ENCODE measurements at places on chromosomes 12 and 14.

DNA sequence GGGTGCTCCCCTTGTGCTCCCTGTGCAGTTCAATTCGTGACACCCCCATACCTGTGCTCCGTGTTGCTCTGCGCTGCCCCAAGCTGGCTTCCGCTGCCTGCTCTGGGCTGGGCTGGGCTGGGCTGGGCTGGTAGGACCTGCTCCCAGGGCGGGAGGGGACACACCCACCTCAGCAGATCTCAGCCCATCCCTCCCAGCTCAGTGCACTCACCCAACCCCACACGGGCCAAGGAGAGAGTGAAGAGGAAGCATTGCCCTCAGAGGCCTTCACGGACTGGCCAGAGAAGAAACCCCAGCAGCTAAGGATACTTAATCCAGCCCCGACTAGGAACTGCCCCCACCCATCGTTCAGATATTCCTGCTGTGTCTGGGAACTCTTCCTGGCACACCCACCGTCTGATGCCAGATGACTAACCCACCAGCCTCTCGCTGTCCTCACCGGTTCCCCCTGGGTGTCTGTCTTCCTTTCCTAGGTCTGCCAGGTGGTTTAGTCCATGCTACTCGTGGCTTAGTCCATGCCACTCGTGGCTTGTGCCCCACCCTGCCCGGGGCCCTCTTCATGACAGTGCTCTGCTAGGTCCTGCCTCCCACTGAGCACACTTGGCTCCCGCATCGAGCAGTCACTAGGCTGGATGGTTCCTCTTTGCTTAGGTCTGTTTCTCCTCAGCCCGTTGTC, at the start of gene LPAR5:
LPAR5 (minus strand) TSS at position 104 of the 676 bp plus-strand sequence. CDS start 14,711 bp downstream, outside the sequence.
- no peak for DNase-seq

DNA sequence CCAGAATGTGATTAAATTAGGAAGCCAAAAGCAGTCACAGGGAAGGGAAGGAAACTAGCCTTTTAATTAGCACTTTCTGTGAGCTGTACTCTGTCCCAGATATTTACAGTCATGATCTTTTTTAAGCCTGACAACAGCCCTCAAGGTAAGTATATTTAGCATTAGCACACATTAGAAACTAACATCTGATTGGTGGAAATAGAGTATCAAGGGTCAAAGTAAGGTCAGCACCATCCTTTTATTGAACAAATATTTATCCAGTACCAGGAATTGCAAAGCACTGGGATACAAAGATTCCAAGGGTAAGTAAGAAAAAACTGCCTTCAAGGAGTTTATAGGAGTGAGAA, 28.2 kb downstream of the RPGRIP1 start:
- no peak for DNase-seq

DNA sequence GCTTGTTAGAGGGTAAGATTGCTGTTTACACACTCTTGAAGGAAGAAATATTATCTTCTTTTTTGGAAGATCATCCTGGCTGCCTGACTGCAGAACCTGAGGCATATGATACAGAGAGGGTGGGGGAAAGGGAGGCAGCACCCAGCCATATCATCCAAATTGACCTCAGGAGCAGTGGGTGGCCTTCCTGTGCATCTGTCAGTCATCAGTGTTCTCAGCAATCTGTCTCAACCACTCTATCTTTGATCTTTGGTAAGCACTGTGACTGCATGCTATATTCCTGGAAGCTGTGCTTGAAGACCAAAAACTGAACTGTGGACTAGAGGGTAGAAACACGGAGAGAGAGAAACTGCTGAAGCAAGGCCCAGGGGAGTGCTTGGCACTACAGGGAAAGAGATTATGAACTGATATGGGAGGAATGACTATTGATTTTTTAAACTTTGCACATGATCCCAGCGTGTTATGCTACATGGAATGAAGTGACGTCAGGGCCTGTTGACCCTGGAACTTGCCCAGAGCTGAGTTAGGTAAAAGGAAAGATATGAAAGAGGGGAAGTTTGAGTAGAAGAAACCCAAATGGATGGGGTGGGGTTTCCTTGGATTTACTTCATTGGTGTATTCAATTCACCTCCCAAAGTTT, 171.5 kb downstream of the ASCL1 start:
- peak; percentile 26 for DNase-seq

GRCh38 chr12:47079981-47080724, 394 bp upstream of the AMIGO2 start:
- peak; percentile 76 for DNase-seq

GRCh38 chr12:95718772-95719171, 71.8 kb downstream of the NTN4 start:
- DNase-seq, result no peak

GRCh38 chr12:107914460-107914977, 140.0 kb downstream of the ASCL4 start:
- DNase-seq, result no peak

DNA sequence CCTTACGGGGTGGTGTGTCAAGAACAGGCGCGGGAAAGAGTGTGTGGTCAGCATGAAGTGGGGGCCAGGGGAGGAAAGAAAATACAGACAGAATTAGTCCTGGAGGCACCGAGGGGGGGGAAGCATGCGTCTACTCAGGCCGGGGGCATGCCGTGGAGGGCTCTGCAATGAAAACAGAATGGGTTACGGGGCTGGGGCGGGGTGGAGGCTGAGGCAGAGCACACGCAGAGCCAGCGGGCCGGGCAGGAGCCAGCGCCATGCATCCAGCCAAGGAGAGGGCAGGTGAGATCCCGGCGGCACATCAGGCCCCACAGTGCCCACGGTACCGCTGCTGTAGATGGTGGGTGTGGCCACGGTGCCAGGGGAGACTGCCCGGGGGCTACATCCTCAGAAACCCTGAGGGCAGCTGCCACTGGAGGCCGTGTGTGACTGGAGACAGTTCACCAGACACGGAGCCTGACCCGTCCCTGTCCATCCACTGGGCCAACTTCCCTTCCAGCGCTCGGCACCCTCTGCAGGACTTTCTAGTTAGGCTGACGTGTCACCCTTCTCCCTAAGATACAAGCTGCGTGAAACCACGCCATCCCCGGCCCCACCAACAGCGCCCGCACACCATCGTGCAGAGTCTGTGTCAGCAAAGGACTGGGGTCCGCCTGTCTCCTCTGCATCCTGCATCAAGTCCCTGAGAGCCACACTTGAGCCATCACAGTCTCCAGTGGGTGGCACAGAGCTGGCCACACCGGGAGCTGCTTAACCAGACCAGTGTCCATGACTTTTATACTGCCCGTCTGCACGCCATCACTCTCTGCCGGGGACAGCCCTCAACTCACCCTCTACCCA, 87.4 kb downstream of the PIWIL1 start:
- DNase-seq, result no peak

DNA sequence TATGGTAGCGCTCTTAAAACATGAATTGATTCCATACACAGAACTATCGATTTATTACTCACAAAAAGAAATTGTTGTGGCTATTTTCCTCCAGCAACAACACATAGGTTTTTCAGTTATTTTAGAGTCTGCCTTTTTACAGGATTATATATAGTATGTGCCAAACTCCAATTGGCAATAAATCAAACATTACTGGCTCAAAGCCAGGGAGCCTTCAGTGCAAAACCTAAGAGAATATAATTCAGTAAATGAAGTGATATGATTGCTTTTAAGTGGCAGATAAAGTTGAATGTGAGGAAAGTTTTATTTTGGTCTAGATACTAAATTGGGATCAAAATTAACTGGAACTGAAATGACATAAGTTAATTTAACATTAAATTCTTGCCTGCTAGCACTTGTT, 234.8 kb downstream of the PIK3C2G start:
- no peak for DNase-seq

DNA sequence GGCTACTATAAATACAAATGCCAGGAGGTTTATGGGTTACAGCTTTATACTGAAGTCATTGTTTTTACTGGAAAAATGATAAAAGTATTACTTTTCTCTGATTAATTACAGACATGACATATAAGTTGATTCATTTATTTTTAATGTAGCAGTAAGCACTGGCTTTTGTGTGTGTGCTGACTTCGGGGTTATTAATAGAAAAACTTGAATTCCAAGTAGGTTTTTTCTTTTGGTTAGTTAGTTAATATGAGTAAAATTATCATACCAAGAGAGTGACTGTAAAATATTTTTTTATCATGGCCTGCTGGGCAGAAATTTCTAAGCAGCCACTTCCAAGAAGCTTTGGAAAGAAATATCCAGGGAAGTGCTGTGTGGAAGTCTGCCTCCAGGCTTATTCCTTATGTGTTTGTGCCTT, 56.4 kb downstream of the IFT81 start:
- no peak for DNase-seq

- no peak for DNase-seq
Measured at GRCh38 chr12:83664650-83665049, 977.9 kb downstream of the TMTC2 start.

GRCh38 chr14:51305751-51306150, 65.7 kb downstream of the TMX1 start:
- no peak for DNase-seq

DNA sequence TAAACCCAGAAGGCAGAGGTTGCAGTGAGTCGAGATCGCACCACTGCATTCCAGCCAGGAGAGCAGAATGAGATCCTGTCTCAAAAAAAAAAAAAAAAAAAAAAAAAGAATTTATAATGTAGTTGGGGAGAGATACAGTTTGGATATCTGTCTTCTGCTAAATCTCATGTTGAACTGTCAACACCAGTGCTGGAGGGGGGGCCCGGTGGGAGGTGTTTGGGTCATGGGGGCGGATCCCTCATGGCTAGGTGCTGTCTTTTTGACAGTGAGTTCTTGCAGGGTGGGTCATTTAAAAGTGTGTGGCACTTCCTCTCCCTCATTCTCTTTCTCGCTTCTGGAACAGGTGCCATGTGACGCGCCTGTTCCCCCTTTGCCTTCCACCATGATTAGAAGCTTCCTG, 32.8 kb downstream of the CLIP1 start:
- no peak for DNase-seq

- no peak for DNase-seq
Measured at GRCh38 chr12:25074954-25075353, 120.0 kb downstream of the DNAI7 start.

DNA sequence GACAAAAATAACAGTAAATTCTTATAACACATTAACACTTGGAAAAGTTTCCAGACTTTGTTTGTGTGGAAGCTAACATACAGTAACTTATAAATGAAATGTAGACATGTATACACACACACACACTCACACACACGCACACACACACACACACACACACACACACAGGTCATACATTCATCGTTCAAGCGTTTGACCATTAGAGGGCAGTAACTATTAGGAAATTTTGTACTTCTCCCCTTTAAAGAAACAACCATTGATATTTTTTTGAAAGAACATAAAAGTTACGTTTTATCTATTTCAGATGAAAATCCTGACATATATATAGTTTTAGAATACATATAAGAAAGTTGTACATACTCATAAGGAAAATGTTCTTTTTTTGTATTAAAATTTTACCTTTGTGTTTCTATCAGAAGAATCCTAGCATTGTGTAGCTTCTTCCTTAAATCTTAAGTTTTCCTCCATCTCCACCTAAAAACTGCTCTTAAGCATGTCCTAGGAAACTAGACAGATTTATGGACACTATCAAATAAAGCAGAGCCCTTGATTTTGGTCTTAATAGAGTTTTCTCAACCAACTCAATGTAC, 29.0 kb downstream of the PTPRQ start:
- no peak for DNase-seq

DNA sequence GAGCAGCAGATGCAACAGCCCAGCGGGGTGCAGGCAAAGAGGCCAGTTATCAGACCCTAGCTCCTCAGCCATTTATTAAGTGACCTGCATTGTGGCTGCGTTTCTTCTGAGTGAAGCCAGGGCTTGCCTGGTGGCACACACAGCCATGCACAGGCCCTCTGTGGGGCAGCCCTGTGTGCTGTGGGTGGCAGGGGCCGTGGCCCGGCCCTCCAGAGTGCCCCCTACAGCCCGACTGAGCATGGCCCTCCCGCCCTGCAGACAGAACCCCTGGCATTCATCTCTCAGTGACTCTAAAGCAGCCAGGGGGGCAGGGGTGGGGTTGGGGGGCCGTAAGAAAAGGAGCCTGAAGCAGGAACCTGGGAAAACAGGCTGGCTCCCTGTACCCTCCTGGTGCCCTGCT, 226.0 kb upstream of the PWP1 start:
- no peak for DNase-seq

DNA sequence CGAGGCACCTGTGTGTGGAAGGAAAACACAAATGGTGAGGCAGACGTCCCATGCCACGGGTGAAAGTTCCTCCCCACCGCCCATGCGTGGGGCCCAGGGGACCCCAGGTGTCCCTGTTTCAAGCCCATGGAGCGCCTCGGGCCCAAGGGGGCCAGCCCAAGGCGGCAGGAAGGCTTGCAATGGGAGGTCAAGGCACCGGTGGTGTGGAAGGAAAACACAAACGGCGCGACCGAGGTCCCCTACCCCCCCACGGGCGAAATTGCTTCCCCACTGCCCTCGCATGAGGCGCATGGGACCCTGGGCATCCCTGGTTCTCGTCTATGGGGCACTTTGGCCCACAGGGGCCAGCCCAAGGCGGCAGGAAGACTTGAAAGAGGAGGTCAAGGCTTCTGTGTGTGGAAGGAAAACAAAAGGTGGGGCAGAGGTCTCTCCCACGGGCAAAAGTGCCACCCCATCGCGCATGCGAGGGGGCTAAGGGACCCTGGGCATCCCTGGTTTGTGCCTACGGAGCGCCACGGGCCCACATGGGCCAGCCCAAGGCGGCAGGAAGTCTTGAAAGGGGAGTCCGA, 379.4 kb downstream of the ALG10 start:
- peak; percentile 6 for DNase-seq

GRCh38 chr12:102372087-102372486, 108.3 kb downstream of the IGF1 start:
- no peak for DNase-seq

- DNase-seq, result no peak
Measured at GRCh38 chr14:91257328-91258010, 13.0 kb upstream of the GPR68 start.

DNA sequence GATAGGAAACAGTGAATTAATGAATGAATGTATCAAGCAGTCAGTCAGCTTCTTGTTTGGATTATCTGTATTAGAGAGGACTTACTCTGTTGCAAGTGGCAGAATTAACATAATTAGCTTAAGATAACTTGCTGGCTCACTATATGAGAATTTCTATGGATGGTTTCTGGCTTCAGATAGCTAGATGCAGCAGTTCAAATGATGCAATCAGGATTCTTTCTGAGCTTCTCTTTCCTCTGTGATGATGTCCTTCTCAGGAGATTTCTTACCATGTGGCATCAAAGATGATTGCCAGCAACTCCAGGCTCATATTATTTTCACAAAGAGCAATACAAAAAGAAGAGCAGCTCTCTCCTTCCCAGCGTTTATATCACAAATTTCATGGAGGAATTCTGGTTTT, 30.7 kb downstream of the FRMD6 start:
- DNase-seq, result no peak

GRCh38 chr14:88848571-88848970, 24.1 kb downstream of the TTC8 start:
- no peak for DNase-seq

DNA sequence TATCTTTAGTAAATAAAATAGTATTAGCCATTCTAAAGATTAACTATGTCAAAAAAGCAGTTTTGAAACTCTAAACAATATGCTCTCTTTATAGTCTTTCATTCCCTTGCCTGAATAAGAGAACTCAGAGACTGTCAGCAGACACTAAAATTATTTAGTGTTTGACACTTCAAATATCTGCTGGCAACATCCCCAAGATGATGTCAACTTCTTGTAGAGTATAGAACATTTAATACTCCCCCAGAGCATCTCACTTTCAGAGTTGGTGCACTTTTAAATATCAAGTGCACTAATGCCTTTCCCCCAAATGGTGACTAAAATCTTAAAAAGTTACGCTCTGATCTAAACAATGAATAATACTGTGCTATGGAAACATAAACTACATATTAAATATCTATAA, 374.9 kb downstream of the SLC6A15 start:
- DNase-seq, result no peak

- no peak for DNase-seq
Measured at GRCh38 chr12:42691991-42692557, 102.5 kb upstream of the PRICKLE1 start.

GRCh38 chr12:100399095-100399494, 42.2 kb downstream of the SLC17A8 start:
- no peak for DNase-seq

All from pancreas (tissue), 10 donors.